ENCODE measurements at places on chromosomes 3 and 15. TPM values are rescaled to one million over a fixed set of nuclear protein-coding genes. Genes with fewer than 3 reads are reported as not detected.

Gene DNAH1
- total RNA-seq = 49.8 TPM

Gene FSIP1
- 1.1 TPM for total RNA-seq

Gene ATP8B4
- 0.67 TPM for total RNA-seq

Gene RBP2
- not detected for total RNA-seq

Gene COL6A5
- total RNA-seq = not detected

Gene THRB
- not detected for total RNA-seq

Gene ROBO2
- not detected for total RNA-seq

Gene UBE2E2
- 2.9 TPM for total RNA-seq

Gene TXNRD3
- 0.87 TPM for total RNA-seq

Gene FMN1
- total RNA-seq = 0.67 TPM

Gene MB21D2
- total RNA-seq = 3.5 TPM

Gene CP
- total RNA-seq = not detected

Gene LOXL1
- total RNA-seq = 2.1 TPM

Gene SIDT1
- total RNA-seq = 55.0 TPM

Gene SERPINI2
- not detected for total RNA-seq

Gene SLC9C1
- total RNA-seq = not detected

Gene ETV5
- total RNA-seq = 0.81 TPM

Gene FEZF2
- not detected for total RNA-seq

Gene ERICH6
- not detected for total RNA-seq

Gene LRTM1
- total RNA-seq = not detected

Gene CHRFAM7A
- not detected for total RNA-seq

Gene TM4SF18
- not detected for total RNA-seq

Gene TGM5
- not detected for total RNA-seq

Gene APOD
- not detected for total RNA-seq

Gene MOBP
- not detected for total RNA-seq

Gene ZNF80
- 1.1 TPM for total RNA-seq

Gene SLC12A1
- total RNA-seq = not detected

Gene LRRIQ4
- total RNA-seq = not detected

Gene NANOGP8
- not detected for total RNA-seq

Gene CEMIP
- total RNA-seq = 0.23 TPM

Gene WDR93
- total RNA-seq = not detected

Gene SYNM
- 14.2 TPM for total RNA-seq

Gene SLC28A2
- not detected for total RNA-seq

Gene ITIH4
- total RNA-seq = 50.5 TPM

All from CD4-positive, alpha-beta memory T cell (primary cell).